Stimulated activated CD8-positive, alpha-beta memory T cell treated with anti-CD3 and anti-CD28 coated beads, Interleukin-7, amount 100 ng/mL, for 48 hours (primary cell): ENCODE measurements at places on chromosomes 7 and 10.

DNA sequence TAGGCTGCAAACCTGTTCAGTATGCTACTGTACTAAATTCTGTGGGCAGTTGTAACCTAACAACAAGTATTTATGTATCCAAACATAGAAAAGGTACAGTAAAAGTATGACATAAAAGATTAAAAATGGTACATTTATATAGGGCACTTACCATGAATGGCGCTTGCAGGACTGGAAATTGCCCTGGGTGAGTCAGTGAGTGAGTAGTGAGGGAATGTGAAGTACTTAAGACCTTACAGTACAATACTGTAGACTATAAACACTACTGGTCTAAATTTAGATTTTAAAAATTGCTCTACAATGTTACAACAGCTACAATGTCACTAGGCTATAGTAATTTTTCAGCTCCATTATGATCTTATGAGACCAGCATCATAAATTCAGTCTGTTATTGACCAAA, 146.0 kb upstream of the GNAI1 start:
- DNase-seq, result no peak

- DNase-seq, result no peak
These were observed 312.8 kb upstream of the ZMIZ1 start for GRCh38 chr10:78755877-78756455.

GRCh38 chr10:132043861-132044695, 21.7 kb upstream of the JAKMIP3 start:
- DNase-seq, result no peak

GRCh38 chr10:104650072-104650471, 9.0 kb downstream of the SORCS3 start:
- no peak for DNase-seq

DNA sequence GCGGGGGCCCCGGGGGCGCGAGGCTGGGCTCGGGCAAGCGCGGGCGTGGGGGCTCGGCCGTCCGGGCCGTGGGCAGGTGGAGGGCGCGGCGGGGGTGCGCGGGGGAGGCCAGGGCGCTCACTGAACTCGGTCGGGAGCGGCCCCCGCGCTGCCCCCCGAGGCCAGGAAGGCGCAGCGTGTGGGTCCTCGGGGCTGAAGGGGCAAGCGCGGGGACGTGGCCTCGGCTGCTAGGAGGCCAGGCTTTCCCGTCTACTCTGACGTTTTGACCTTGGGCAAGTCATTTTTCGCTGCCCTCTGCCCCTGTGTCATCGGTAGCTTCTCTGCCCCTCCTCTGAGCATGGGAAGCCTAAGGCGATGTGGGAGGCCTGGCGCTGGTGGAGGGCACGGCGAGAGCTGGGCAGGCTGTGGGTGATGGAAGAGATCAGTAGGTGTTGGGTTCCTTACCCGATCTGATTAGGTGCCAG, 441 bp downstream of the FBH1 start:
- DNase-seq, result no peak

GRCh38 chr7:69162931-69163670, 435.2 kb upstream of the AUTS2 start:
- DNase-seq, result no peak

DNA sequence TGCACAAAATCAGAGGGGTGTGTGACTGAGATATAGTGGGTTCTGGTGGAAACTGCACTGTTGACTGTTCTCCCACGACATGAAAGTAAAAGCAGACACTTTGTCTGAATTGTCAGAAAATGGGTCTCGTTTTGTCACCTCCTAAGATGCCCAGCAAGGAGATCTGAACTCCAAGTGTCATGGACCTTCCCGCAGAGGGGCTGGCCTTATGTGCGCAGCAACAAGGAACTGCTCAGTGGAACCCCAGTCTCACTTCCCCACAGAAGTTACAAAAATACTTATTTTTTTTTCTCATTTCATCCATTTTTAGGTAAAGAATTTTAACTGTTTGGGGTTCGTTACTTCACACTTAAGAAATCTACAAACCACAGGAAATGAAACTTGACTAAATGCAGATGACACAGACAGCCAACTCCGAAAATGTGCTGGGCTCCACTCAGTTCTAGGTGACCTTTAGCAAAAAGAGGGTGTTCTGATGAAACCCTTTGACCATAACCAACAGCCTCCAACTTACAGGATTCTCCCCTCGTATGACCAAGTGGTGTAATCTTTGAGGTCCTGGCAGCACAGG, 115.0 kb downstream of the FAM107B start:
- DNase-seq, result peak; percentile 50

- DNase-seq, result no peak
These were observed 619.8 kb downstream of the LRMDA start for GRCh38 chr10:76051007-76051936.

- DNase-seq, result peak; percentile 9
These were observed 63.7 kb upstream of the STEAP1B start for GRCh38 chr7:22563621-22564241.

- DNase-seq, result no peak
These were observed 92.8 kb downstream of the ST7 start for GRCh38 chr7:117045927-117046710.

DNA sequence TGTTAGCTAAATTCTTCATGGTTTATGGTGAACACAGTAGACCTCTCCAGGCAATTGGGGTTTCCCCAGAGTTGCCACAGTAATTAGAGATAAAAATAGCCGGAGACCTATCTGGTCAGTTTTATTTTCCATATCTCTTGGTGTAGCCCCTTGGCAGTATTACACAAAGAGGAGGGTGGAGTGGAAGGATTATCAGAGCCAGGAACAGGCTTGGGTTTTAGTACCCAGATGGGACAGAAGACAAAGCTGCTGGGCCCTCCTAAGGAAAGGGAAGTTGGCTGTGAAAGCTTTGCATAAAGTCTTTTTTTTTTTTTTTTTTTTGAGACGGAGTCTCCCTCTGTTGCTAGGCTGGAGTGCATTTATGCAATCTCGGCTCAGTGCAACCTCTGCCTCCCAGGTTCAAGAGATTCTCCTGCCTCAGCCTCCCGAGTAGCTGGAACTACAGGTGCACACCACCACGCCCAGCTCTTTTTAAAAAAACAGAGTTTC, 9.7 kb downstream of the ZSCAN21 start:
- DNase-seq, result no peak

GRCh38 chr7:149856583-149856982, 17.2 kb upstream of the ATP6V0E2 start:
- no peak for DNase-seq

GRCh38 chr10:108427146-108427545, 1262.6 kb upstream of the SORCS1 start:
- DNase-seq, result no peak

DNA sequence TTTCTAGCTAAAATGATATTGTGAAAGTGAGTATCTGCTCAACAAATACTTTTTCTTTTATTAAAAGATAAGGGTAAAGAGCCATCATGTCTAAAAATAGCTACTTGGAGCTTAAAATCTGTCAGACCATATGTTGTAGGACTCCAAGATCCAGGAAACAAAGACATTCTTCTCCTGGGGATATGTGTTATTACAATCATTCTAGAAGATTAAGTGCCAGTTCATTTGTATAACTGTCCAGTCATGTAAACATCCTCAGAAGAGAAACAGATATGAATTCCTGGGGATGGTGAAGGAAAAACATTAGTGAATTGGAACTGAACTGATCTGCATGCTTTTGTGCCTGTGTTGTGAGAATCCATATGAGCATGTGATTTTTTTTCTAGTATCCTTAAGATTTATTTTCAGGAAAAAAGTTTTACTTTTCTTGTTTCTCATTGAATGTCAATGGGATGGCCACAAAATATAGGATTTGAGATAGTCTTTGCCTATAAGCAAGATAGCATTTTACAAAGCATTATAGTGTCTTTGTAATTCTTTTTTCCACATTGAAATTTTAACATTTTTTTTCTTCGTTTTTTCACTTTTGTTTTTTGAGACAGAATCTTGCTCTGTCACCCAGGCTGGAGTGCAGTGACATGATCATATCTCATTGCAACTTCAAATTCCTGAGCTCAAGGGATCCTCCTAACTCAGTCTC, 14.4 kb upstream of the MTERF1 start:
- no peak for DNase-seq
